ENCODE measurements at places on chromosomes 13 and 19. TPM values are rescaled to one million over a fixed set of nuclear protein-coding genes. Genes with fewer than 3 reads are reported as not detected.

- no peaks in the 10 kb centered on the region for H3K27me3 ChIP-seq
- no peak for DNase-seq
- no peak overlapping the region for H3K27ac ChIP-seq
- no peak overlapping the region for H3K4me3 ChIP-seq
- no peaks in the 10 kb centered on the region for H3K36me3 ChIP-seq
- no peaks in the 10 kb centered on the region for H3K4me1 ChIP-seq
These were observed 279.1 kb downstream of the FGF9 start for GRCh38 chr13:21949818-21950429.

DNA sequence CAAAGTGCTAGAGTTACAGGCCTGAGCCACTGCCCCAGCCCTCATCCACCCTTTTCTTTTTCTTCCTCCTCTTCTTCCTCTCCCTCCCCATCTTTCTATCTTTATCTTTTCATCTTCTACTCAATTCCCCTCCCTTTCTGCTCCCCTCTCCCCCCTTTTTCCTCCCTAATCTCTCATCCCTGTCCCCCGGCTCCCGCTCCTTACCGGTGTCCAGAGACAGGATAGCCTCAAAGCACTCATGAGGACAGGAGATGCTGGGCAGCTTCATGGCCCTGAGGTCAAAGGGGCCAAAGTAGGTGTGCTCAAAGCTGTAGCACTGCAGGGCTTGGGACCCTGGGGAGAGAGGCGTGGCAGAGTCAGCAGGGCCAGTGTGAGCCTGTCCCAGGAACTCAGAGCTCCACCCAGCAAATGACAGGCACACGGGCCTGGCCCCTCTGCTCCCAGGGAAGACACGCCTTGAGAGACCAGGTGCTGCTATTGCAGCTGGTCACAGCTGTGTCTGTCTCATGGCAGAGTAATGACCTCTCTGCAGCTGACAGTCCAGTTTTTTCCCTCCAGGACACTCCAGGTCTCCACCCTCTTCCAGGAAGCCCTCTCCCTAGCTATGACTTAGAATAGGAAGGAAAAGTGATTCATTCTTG is 2.6 kb downstream of the LYPD5 start:
- peaks cover 30% of the 10 kb centered on the region for H3K27me3 ChIP-seq
- H3K4me1 ChIP-seq: no peaks in the 10 kb centered on the region
- DNase-seq: no peak
- no peaks in the 10 kb centered on the region for H3K36me3 ChIP-seq
- H3K4me3 ChIP-seq: no peak overlapping the region

DNA sequence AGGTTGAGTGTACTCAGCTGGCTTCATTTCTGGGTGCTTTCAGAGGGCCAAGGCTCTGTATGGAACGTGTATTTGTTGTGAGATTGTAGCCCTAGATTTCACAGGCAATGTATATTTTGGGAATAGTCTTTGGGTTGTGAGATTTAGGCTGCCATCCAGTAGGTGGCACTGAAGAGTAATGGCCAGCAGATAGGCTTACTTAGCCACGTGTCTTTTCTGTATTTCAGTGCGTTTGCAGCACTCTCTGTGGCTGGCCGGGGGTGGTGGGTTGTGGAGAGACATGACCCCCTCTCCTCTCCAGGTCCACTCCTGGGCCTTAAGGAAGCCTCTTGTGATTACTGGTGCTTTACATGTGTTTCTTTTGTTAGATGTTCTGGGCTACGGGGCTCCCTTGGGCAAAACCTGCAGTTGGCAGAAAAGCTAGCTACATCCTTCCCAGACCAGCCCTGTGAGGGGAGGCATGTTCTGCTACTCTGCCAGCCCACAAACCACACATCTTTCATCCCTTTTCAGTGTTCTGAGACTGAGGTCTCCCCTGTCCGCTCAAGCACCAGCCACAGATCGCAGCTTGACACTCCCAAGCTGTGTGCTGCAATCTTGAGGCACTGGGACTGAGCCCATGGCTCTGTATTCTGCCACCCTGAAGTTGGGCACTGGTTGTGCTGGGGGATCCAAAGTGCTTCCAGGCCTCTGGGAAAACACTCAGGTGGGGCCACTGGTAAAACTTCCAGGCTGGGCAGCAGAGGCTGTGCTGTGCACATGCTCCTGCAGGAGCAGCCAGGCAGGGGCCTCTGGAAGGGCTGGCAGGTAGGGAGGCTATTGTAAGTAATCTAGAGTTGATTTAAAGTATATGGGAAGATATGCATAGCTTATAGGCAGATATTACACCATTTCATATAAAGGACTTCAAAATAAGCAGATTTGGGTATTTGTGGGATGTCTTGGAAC is 1096.8 kb upstream of the PCDH20 start:
- no peak for DNase-seq
- H3K4me1 ChIP-seq: no peaks in the 10 kb centered on the region
- H3K27me3 ChIP-seq: no peaks in the 10 kb centered on the region
- no peak overlapping the region for H3K27ac ChIP-seq
- no peak overlapping the region for H3K4me3 ChIP-seq

DNA sequence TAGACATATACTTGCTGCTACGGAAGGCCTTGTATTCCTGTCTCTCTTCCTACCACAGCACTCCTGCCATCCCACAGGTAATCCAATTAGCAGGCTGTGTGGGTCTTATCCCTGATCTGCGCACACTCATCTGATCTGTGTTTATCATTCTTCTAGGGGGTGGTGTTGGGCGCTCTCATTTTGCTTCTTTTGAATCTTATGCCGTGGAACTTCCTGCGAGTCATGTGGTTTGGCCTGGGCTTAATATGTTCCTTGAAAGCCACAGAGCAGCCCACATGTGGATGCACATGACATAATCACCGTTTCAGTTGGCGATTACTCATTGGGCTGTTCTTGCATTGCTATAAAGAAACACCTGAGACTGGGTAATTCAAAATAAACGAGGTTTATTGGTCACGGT is 7.5 kb downstream of the RASA3 start:
- peak overlapping the region; percentile 56 for H3K27ac ChIP-seq
- no peaks in the 10 kb centered on the region for H3K36me3 ChIP-seq
- no peaks in the 10 kb centered on the region for H3K27me3 ChIP-seq

DNA sequence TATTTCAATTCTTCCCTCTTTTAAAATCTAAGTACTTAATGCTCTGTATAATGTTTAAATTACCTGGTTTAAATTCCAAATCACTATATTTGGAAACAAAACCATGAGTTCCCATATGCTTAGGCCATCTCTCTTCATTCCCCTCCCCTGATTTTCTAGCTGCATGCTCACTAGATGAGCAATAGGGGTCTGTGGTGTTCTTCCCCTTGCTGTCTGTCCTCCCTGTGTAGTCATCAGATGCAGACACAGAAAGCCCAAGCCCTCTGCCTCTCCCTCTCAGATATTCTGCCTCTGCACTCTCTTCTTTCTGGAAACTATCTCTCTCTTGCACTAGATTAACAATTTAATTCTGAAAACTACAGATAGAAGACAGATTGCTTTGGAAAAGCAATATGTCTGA is 1730.2 kb downstream of the OLFM4 start:
- no peaks in the 10 kb centered on the region for H3K36me3 ChIP-seq
- H3K27me3 ChIP-seq: no peaks in the 10 kb centered on the region
- no peaks in the 10 kb centered on the region for H3K4me1 ChIP-seq
- no peak overlapping the region for H3K4me3 ChIP-seq

GRCh38 chr13:40337651-40338050 is 328.8 kb downstream of the FOXO1 start:
- no peak for DNase-seq
- no peaks in the 10 kb centered on the region for H3K36me3 ChIP-seq
- no peak overlapping the region for H3K4me3 ChIP-seq

KLK15 gene
- not detected for total RNA-seq

LAMP1 gene
- total RNA-seq: 53.7 TPM

Measured in psoas muscle (tissue), 8 donors.